Left colon (tissue), 2 donors: ENCODE measurements at places on chromosomes 5 and 9.

DNA sequence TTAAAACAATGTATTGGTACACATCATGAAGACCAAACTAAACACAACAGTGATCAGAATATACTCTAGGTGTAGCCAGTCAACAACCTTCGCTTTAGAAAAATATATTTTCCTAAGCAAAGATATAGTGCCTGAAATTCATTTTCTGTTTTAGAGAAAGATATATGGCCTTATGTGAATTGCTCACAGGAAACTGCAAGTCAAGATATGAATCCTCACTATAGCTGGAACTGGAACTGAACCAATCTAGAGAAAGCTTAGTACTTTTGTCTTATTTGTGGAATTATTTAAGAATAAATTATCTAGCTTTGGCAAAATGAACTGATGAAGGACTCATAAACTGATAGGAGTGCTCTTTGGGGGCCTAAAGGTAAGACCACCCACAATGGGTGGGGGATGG is 27.3 kb downstream of the GZMK start:
- DNase-seq: no peak

DNA sequence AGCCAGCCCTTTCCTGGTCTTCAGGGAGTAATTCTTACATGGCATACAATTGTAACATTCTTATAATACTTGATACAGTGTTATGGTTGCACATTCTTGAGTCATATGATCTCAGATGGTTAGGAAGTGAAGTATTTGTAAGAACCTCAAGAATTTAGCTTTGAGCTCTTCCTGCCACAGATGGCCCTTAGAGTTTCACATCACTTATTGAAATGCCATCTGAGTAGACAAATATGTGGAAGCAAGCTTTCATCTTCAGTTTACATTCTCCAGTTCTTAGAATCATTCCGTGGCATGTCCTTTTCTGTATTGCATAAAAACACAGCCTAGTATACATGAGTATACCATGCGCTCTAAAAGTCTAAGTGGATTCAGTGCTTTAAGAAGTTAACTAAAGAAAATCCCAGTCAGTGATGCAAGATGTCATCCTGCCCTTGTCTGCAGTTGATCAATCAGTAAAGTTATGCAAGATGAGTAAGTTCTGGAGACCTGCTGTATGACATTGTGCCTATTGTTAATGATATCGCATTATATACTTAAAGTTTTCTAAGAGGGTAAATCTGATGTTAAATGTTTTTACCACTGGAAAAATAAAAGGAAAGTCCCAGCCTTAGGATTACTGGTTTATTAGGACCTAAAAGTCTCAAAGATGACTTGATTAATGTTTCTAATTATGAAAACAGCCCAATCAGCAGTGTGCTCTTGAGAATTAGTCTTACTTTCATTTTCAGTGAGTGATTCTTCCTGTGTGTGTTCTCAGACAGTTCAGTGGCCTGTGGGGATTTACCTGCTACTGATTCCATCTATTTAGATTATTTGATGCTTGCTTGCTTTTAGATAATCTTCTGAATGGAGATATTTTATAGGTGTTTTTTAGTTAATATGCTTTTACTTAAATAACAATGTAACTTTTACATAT is 29.4 kb downstream of the RHOBTB3 start:
- DNase-seq: no peak

DNA sequence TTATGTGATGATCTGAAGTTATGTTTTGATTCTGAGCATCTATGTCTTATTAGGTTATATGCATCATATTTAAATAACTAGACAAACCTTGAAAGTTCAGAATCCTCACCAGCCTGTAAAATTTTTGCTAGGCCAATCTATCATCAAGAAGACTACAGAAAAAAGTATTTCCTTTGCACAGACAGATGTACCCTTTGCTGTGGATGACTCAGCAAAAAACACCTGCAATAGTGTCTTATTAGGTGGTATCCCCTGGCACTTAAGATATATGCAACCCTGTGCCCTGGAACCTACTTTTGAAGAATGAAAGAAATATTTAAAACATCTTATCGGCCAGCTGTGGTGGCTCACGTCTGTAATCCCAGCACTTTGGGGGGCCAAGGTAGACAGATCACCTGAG is 130.6 kb downstream of the SLF1 start:
- no peak for DNase-seq

DNA sequence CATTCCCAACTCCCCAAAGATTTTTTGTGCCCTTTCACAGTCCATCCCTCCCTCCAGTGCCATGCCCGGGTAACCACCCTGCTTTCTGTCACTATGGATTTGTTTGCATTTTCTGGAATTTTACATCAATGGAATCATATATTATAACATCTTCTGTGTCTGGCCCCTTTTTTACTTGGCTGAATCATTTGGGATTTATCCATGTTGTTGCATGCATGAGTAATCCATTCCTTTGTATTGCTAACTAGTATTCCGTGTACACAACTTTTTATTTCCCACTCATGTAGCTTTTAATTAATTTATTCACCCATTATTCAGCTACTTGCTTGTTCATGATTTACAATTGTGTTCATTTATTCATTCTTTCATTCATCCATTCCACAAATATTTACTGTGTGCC is 94.1 kb downstream of the FGF18 start:
- DNase-seq: no peak

DNA sequence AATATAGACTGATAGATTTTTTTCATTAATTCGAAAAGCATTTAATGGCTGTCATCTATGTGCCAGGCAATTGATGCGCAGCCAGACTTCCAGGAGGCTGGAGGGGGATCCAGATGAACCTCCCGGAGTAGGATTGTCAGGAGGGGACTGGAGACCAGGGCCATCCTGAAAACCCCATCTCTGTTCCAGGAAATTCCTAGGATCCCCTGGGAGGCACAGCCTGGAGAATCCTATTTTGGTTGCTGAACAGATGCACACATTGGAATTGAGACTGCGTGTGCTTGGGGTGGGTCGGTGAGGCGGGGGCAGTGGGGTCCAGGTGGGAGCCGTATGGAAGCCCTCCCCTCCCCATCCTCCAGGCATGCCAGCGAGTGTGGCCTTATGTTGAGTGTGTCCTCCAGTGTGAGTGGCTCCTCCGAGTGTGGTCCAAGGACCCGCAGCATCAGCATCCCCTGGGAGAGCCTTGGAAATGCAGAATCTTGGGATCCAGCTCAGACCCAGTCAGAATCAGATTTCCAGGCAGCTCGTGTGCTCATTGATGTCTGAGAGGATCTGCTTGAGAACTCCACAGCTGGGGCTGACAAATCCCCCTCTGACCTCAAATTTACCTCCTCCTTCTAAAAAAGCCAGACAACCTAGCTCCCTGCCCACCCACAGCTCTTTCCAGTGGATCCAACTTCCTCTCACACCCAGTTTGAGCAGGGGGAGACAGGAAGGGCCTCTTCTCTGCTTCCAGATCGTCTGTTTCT is 38.7 kb downstream of the ROPN1L start:
- no peak for DNase-seq

GRCh38 chr5:96408841-96409538 is 24.1 kb downstream of the PCSK1 start:
- no peak for DNase-seq

GRCh38 chr9:111984086-111984802 is 87.6 kb downstream of the UGCG start:
- no peak for DNase-seq

DNA sequence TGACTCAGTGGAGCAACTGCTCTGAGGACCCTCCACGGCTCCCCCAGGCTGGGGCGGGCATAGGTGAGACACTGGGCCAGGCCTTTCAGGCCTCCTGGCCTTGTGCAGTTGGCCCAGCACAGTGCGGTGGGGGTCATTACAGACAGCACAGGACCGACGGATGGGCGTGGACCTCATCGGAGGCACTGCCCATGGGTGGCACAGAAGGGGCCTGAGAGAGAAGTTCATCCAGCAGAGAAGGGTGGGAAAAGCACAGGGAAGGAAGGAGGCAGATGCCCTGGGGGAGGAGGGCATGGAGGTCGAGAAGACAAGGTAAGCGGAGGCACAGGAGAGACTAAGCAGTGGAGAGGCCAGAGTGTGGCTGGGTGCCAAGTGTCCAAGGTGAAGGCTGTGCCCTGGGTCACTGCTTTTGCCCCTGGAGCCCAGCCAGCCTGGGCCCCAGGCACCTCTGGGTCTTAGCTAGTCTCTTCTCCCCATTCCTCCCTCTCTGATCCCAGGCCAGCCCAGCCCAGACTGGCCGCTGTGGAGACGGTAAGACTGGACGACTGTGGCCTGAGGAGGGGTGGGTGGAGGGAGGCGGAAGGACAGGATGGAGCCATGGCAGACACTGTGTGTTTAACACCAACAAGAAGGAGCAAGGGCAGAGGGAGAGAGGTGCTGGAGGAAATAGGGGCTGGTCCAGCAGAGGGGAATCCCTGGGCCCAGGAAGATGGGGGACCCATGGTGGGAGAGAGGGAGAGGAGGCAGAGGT is 5.7 kb downstream of the IL3 start:
- no peak for DNase-seq

- no peak for DNase-seq
These were observed 14.7 kb upstream of the TMEM250 start for GRCh38 chr9:136133191-136133958.

- DNase-seq: no peak
These were observed 9.1 kb upstream of the MGAT1 start for GRCh38 chr5:180811623-180812124.

DNA sequence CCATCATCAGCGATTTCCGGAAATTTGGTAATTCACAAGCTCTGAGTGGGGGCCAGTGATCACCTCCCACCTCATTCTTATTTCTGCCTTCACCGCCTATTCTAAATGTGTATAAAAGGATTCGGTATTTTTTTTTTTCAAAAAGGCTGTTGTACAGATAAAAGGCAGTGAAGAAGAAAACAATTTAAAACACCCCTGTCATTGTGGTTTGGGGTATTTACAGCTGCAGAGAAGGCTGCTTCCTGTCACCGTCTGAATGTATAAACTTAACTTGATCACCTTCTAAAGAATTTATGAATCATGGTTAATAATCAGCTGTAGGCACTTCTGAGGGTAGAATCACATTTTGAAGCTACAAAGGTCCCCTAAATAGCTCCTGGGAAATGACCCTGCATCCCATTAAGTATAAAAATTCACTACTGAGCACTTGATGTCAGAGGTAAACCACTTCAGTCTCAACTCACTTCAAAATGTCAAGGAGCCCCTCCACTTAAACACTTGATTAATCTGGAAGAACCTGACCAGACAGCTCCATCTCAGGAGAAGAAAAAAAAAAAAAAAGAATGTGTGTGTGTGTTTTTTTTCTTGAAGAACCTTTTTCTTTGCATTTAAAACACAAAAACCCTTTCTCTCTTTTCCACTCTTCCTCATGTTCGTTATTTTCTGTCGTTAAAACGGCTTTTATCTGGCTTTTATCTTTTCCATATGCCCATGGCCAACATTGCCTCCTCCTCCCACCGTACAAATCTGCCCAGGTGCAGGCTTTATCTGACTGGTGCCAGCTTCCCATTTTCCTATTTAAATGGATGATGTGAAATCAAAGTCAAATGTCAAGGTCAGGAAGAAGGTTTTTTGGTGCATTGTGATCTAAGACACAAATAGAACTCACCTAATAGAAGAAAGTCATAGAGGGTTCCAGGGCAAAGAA is 291.2 kb downstream of the IRX1 start:
- no peak for DNase-seq
